Ammon's horn (tissue), 1 donor: ENCODE measurements at places on chromosomes 13 and 19.

DNA sequence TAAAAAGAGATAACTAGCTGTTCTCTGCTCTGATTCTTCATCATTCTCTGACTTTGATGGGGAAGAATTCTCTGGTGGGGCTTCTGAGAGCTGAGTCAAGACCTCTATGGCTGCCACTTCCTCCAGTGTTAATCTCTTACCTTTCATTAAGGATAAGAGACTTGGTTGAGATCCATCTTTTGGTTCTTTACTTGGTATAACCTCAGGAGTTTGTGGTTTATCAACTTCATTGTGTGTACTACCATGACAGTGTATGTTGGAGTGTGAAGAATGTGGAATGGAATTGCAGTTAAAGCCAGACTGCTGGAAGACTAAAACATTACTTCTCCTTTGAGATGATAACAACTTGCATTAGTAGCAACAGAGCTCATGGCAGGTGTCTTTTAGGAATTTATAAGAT, 222.0 kb downstream of the SLITRK5 start:
- no peak for DNase-seq

DNA sequence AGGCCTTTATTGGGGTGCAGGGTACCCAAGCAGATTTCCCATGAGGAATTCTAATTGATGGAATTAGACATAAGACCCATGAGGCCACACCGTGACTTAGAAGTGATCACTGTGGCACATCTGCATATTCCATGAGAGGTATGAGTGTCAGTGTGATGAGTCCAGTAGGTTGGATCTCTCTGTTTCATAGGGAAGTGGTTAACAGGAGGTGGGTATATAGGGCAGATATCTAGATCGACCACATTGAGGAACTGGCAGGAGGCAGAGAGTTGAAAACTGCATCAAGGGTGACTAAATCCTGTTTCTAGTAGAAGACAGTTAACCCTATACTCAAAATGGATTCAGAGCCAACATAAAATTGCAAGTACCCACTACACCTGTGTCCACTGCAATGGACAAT, 68.6 kb upstream of the MIR17HG start:
- no peak for DNase-seq

DNA sequence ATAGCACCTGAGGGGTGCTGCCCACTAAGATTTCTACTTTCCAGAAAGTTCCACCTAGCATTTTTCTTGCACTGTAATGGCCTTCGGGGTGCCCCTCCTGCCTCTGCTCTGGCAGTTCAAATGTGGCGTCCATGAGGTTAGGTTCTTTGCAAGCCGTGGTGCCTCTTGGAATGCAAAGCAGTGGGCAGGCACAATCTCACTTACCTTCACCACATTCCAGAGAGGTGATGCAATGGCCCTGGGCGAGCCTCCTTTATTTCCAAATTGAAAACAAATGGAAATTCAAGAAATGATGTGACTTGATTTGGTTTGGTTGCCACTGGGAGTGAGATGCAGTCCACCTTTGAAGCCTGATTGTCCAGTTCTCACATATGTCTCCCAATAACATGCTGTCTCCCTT, 46.9 kb downstream of the FGF9 start:
- no peak for DNase-seq

GRCh38 chr13:40337651-40338050, 328.8 kb downstream of the FOXO1 start:
- DNase-seq, result no peak

DNA sequence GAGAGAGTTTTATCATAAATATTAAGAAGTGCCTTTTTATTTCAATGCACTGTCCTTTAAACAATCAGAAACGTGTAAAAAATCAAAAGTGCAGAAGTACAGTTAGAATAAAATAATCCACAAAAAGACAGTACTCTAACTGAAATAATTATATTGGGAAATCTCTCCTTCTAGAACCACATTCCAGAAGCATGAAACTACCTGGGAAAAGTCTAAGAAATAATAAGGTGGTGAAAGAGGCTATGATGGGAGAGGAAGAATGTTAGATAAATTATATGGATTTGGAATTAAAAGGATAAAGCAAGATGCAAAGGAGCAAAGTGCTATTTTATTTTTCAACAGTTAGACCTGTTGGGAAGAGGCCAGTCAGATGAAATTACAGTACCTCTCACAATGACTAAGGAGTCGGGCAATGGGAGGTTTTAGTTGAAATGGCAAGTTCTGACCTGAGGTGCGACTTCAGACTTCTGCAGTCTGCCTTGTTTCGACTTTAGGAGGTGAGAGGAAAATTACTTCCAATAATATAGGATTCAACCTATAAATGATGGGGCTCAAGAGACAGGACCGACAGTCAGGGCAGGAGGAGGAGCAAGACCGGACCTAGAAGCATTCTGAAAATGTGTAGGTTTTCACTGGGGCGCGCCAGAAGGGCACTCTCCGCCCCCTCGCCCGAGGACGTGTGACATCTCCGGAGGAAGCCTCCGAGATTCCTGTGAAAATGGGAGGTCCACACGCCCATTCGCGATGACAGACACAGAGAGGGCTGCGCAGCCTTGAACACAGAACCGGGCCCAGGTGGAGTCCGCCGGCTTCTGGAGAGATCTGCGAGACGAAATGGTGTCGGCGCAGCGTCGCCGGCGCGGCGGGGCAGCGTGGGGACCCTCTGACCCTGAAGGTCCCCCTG, 717 bp downstream of the SPRYD7 start:
- DNase-seq, result no peak
